ENCODE measurements at places on chromosomes 1 and 21.

- no peak for DNase-seq
Observed at GRCh38 chr1:231628207-231628876, 1.8 kb downstream of the DISC1 start.

DNA sequence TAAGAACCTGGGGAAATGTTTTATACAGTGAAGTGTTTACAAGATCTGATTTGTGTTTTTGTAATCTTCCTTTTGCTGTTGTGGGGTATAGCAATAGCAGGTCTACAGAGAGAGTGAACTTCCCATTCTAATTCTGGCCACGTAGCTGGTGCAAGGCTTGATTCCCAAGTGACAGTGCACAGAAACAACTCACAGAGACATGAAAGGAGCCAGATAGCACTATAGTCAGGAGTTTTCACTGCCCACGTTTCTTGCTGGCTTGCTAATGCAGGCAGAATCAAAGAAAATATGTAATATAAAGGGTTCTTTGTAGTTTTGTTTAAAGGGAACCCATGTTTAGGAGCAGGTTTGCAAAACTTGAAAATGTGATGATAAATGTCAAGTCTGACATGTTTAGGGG, 170.9 kb upstream of the IVNS1ABP start:
- DNase-seq: no peak

DNA sequence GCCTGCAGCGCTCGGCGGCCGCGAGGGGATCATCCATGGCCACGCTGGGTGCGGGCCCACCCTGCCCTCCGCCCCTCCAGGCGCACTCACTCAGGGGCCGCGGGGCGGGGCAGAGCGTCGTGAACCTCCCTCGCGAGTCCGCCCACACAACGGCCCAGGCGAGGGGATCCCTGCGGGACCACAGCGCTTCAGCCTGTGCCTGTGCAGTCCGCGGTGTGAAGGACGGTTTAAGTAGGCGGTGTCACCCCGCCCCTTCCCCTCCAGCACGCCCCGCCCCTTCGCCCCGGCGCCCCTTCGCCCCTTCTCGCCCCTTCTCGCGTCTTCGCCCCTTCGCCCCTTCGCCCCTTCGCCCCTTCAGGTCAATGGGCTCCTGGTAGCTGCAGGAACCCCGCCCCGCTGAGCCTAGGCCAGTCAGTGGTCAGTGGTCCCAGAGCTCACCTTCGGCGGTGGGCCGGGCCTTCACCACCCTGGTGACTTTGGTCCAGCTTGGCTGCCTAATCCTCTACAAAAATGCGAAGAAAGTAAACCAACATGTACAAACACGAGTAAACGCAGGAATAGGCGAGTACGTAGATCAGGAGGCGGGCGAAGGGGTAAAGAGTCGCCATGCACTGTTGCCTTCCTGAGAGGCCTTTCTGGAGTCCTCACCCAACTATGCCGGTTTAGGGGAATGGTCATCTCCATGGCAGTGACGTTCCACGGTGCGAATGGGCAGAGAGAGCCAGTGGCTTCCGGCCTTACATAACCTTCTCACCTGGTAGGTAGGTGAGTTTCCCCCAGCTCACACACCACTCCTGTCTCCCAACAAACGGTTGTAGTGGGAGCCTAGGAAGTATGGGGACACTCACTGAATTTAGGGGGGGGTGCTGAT, 19.6 kb upstream of the DMRTB1 start:
- no peak for DNase-seq

GRCh38 chr1:152502496-152503180, 8.0 kb upstream of the LCE5A start:
- DNase-seq: peak; percentile 80

DNA sequence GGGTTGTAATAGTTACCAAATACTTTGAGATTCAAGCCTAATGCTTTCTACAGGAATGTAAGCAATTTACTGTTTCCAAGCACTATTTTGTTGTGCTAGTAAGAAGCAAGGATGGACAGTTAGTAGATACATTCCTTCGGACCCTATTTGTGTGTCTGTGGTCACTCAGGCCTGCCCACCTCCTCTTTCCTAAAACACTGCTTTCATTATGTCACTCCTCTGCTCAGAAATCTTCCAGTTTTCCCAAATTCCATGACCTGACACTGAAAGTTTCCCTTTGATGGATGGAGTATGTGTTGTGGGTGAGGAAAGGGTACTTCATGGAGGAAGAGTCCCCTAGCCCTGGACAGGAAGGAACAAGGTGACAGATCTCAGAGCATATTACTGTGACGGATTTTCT, 141.1 kb downstream of the DISP1 start:
- no peak for DNase-seq

- DNase-seq: no peak
Observed at GRCh38 chr1:95042286-95042685, 30.5 kb downstream of the ALG14 start.

DNA sequence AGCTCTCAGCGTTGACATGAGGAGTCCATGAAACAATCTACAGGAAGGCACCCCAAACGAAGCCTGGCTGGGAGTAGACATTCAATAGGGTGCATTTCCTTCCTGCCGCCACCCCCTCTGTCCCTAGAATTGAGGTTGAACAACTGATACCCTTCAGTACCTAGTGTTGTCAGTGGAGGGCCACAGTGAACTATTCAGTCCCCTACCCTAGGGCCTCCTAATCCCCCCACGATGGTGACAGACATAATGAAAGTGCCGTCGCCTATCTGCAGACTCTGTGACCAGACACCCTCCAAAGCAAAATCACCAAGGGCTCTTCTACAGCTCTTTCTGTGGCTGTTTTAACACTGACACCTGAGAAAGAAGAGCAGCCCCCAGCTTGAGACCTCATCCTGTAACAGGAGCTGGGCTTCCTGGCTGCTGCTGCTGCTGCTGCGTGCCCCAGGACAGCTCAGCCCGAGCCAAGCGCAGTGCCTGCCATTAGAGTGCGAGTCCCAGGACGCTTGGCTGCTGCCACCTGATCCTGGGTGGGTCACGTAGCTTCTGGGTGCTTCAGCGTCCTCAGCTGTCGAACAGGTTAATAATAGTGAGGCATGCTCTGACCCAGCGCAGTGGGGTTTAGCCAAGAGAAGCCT, 183.0 kb downstream of the ZBTB18 start:
- no peak for DNase-seq

- peak; percentile 11 for DNase-seq
Observed at GRCh38 chr1:170967042-170967910, 31.9 kb downstream of the MROH9 start.

GRCh38 chr1:65792669-65793358, at the start of gene PDE4B:
PDE4B (plus strand) TSS chr1:65792895.
- no peak for DNase-seq

- DNase-seq: no peak
Observed at GRCh38 chr1:10250663-10251062, 40.3 kb downstream of the KIF1B start.

DNA sequence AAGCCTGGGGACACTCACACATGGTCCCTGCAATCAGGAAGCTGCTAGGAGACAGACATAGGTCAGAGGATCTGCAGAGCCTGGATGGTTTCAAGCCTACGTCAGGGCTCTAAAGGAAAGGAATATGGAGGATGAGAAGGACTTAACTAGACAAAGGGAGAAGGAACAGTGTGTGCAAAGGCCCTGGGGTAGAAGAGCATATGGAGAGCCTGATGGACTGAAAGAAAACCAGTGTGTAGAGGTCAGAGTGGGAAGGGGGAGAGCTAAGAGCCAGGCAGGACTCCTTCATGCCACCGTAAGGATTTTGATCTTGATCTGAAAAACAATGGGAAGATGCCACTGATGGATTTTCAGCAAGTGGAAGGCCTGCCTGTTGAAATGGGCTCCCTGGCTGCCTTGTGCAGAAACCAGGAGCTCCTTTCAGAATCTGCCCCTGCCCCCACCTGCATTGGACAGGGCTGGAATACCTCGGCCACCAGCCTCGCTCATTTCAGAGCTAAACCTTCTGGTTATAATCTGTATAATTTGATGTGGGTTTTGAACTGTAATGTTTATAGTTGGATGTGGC, 8.6 kb downstream of the FHAD1 start:
- DNase-seq: no peak

- DNase-seq: no peak
Observed at GRCh38 chr1:175294179-175294756, 101.7 kb upstream of the KIAA0040 start.

DNA sequence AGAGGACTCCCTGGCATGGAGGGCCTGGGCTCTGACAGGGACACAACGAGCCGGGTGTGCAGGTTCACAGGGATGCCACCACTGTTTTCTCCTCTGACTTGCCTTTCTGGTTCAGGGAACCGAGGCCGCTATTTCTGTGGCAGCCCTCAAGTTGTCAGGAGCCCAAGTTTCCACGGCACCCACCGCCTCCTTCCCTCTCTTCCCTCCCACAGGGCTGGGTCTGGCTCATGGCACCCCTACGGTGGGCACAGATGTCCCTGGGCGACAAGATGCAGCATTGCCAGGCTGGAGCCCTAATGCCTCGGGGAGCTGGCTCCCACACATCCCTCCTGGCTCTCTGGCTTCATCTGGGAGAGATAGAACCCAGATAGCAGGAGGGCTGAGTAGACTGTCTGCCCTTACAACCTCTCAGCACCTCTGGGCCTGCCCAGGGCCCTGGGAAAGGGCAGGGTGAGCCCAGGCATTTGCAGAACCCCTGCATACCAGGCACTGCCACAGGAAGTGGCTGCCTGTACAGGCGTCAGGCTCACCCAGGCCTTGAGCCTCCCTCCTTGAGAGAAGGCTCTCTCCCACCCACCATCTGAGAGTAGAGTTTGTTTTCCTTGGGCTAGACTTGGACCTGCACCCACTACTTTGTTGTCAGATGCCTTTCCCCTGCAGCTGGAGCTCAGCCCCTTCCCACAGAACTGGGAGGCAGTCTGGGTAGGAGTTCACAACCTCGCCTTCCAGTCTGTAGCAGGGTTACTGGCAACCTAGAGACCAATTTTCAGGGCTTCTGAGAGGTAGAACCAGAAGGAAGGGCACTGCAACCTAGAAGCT, 20.5 kb downstream of the KCNC4 start:
- DNase-seq: no peak

DNA sequence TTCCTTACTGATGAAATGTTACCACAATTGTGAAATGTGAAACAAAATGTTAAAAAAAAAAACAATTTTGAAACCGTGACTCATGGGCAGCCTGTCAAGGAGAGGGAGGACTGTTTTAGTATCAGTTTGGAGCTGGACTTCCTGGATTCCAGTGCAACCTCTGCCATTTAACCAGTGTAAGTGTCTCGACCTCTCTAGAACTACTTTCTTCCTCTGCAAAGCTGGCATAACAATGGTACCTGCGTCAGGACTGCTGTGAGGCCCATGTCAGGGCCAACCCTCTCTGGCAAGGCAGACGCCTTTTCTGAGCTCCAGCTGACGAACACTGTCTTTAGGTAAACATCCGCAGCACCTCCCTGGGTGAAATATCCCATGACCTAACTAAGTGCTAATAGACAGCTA, 20.9 kb downstream of the URB1 start:
- peak; percentile 57 for DNase-seq

- DNase-seq: no peak
Observed at GRCh38 chr1:221118938-221119320, 239.7 kb downstream of the HLX start.

- DNase-seq: no peak
Observed at GRCh38 chr1:97712980-97713379, 207.9 kb downstream of the DPYD start.

Measured in RWPE1 (cell line).